Urinary bladder (tissue), 4 donors: ENCODE measurements at places on chromosomes 7 and 10. TPM values are rescaled to one million over a fixed set of nuclear protein-coding genes. Genes with fewer than 3 reads are reported as not detected.

- no peak for DNase-seq
Measured at GRCh38 chr7:149254181-149254858, 7.7 kb upstream of the ZNF783 start.

DNA sequence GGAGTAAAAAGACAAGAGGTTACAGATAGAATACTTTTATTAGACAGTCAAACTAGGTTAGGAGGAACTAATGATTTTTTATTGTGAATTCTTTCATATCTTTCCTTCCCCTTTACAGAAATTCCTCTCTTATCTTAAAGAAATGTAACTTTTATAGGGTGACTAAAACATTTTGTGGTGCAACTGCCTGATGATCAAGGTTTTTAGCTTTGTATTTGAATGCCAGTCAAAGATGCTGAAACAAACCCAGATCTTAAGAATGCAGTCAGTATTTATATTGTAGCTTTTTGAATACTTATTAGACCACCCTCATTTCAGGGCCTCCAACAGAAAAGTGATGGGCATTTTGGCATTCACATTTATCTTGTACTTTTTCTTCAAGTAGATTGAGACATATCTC is 27.4 kb downstream of the TAX1BP1 start:
- DNase-seq, result no peak

GRCh38 chr7:70669854-70670253 is 462.1 kb upstream of the GALNT17 start:
- DNase-seq, result no peak

GRCh38 chr10:3871424-3871996 is 86.5 kb upstream of the KLF6 start:
- no peak for DNase-seq

GRCh38 chr7:92133133-92133736 is 1.0 kb downstream of the CYP51A1 start:
- DNase-seq, result no peak

DNA sequence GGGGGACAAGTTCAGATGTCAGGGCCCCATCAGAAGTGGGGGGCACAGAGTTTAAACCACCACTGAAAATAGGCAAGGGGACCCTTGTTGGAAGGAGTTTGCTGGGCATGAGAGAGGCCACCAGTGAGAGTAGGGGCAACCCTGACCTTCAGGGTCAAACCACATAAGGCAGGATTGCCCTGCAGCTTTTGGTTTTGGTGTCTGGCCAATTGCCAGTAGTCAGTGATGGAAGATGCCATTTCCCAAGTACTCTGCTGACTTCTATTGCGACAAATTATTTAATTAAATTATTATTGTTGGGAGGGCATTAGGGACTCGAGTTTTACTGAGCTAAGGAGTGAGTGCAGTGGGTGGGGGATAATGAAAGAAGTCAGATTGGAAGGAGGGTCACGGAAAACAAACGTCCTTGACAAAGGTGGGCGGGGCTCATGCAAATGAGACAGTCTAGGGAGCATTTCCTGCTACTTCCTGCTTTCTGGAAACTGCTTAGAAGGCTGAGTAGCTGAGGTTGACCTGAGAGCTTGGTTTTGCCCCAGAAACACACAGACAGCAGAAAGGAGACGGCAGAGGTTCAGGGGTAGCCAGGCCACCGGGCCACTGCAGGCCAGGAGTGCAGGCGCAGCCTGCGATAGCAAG is 74.2 kb upstream of the ANLN start:
- no peak for DNase-seq

- no peak for DNase-seq
Measured at GRCh38 chr7:85897967-85898366, 711.1 kb upstream of the SEMA3D start.

- no peak for DNase-seq
Measured at GRCh38 chr7:151017953-151018420, 6.3 kb downstream of the ATG9B start.

- no peak for DNase-seq
Measured at GRCh38 chr7:44646921-44647636, 40.7 kb downstream of the OGDH start.

DNA sequence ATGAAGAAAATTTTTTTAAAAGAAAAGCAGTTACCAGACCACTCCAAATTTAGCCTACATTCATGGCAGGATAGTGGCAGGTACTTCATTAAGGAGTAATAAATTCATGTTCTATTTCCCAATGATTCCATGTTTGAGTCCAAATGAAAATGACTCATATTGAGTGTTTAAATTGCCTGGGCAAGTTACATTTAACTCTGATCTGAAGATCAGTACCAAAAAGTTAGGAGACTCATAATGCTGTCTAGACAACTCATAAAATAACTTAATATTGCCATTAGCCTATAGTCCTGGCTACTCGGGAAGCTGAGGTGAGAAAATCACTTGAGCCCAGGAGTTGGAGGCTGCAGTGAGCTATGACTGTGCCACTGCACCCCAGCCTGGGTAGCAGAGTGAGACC is 13.0 kb downstream of the BRAF start:
- no peak for DNase-seq

DNA sequence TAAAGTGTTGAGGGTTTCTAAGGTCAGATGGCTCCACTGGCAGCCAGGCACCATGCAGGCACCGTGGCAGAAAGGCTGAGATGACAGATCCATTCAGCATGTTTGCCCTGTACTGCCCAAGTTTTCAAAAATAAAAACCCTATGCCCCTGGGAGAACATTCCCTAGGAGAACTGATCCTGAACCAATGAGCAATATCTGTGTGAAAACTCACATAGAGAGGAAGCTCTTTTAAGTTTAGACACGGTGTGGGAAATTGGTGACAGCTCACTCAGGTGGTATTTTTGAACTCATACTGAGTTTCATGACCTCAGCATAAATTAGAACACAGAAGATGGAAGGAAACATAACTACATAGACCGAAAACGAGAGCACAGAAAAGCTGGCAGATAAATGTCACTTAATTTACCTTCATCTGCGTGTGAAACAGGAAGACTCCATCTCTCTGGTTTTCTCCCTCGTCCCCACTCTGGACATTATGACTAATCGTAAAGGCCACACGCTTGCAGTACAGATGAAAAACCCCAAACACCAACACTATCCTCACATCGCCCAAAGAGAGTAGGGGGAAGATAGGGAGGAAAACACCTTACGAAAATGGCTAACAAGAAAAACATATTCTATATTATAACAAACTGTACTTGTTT is 127.8 kb downstream of the ICA1 start:
- no peak for DNase-seq

GRCh38 chr7:106887421-106887820 is 22.3 kb downstream of the PIK3CG start:
- DNase-seq, result no peak

DNA sequence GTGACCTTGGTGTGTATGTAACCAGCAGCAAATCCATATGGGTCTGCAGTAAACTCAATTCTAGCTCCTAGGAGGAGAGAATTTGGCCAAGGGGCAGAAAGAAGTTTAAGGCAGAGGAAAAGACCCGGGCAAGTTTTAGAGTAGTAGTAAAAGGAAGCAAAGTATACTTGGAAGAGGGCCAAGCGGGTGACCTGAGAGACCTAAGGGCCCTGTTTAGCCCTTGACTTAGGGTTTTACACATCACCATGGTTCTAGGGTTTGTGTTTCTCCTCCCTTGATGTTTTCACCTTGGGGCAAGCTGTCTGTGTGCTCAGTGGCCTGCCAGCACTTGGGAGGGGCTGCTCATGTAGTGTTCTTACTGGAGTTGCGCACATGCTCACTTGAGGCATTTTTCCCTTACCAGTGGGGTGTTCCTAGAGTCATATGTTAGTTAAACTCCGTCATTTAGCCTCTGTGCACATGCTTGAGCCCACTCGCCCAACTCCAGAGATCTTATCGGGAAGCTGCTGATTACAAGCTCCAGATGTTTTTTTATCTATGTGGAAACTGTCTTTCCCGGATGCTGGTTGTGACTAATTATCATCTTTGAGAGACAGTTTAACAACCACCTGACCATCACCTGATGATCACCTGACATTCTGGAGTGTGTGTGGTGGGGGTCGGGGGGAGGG is 137.6 kb upstream of the PRSS1 start:
- no peak for DNase-seq

DNA sequence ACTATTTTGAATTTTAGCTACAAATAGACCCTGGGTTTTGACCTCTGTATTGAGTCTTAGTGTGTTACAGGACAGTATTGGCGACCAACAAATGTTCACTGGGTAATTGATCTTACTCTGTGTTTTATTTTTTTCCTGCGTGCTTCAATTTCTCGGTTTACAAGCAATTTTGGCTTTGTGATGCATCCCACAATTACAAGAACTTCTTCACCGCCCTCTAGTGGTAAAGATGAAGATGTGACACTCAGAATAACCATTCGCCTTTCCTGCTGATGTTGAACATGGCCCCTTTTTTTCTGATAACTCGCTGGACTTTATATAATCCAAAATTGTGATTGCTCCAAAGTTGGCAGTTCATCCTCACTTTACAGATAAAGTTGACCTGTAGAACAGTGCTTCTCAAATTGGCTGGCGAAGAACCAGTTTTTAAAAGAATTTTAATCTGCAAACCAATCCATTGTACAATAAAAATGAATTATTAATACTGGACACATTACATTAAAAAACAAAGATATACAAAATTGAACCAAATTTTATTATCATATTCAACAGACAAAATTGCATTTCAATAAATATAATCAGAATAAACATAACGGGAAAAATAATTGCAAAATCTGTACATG is 20.2 kb upstream of the SMC3 start:
- no peak for DNase-seq

Gene LBX1
- total RNA-seq, result not detected

Gene TEX36
- total RNA-seq, result not detected

Gene TRIM50
- 0.21 TPM for total RNA-seq
